Central memory CD4-positive, alpha-beta T cell (primary cell): ENCODE measurements at places on chromosomes 1 and 21.

- DNase-seq = peak; percentile 44
These were observed at the start of gene GBP4 for GRCh38 chr1:89198491-89199072. TSS of gene GBP4 (minus strand) at chr1:89198942. CDS start at chr1:89198834, 108 bp downstream.

DNA sequence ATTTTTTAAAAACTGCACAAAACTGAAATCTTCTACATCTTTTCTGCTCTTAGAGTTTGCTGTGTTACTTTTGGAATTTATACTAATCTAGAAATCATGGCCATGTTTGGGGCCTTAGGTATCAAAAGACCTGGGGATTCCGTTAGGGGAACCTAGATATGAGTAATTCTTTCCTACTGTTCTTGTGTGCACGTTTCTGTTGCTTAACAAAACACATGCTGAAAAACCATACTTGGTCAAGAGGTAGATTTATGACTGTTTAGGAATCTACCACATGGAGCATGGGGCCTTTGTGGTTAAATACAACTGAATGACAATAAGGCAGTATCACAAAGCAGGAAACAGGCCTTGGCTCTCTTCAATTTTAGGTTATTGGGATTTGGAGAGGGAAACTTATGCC lies 291.9 kb upstream of the USP25 start:
- DNase-seq = no peak

DNA sequence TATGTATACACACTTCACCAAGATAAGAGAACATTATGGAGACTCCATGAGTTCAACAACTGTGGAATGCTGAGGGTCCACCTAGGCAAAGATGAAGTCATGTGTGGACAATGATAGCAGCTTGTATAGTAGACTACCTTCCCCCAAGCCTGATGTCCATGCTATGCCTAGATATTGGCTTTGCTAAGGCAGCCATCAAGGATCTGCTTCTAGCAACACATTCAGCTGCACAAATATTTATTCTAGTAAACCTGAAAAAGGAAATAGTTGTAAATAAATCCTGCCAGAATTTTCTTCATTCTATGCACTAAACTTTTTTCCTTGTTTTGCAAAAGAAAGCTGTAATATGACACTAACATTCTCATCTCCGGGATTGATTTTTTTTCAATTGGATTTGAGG lies 7.0 kb upstream of the LPAR3 start:
- no peak for DNase-seq

DNA sequence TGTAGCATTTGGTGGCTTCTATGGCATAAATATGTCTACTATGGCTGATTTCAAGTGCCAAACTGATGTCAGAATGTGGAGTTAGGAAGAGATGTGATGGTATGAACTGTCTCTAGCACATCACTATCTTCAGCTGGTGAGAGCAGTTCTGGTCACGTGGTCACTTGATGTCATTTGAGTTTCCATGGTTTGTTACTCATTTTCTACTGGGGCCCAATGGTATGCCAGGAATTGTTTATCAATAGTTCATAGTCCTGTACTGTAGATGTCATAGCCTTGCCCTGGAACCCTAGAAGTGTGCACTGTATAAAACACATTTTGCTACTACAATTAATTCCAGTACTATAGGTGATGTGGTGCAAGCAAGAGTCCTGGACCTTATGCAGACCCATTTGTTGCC lies 153.7 kb downstream of the PDE4B start:
- DNase-seq = no peak

- DNase-seq = no peak
These were observed 19.2 kb upstream of the SLAMF1 start for GRCh38 chr1:160666079-160666442.
